ENCODE measurements at places on chromosomes 12 and 14.

GRCh38 chr12:41576925-41577324 is 388.8 kb downstream of the PDZRN4 start:
- DNase-seq, result no peak

GRCh38 chr14:98578204-98578603 is 693.8 kb downstream of the BCL11B start:
- no peak for DNase-seq

- DNase-seq, result no peak
Observed at GRCh38 chr14:84250893-84251292, 1279.1 kb upstream of the FLRT2 start.

GRCh38 chr12:3152892-3153291 is 75.7 kb downstream of the TSPAN9 start:
- DNase-seq, result no peak

DNA sequence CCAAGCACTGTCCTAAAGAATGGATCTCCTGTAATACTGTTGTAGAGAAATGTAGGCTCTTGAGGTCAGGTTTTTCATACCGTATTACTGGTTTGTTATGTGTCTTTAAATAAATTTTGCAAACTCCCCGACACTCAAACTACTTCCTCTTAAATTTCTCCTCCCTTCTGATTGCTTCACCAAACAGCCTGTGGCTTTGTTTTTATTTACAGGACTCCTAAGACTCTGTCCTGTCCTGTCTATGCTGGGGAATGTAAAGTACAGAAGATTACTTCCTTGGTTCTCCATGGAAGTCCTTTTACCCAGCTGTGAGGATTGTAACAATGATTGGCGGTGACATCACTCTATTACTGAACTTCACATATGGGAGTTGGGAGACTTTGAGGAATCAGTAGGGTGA is 873.5 kb downstream of the DIO2 start:
- no peak for DNase-seq

DNA sequence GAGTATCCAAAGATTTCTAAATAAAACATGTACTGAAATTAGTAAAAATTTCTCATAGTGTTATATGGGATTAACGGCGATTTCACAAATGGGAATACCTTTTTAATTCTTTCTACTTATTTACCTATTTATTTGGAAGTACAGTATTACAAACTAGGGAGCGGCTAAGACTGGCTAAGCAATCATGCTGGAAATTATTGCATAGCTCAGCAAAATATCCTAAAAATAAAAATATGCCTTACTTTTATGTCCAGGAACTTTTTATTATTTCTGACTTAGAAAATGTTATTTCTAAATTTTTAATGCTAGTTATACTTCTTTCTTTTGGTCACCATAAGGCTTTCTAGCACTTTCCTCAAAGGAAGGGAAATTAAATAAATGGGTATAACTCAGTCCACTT is 36.5 kb upstream of the PTCSC3 start:
- no peak for DNase-seq

Data from B cell (primary cell).